Tibial artery (tissue), 4 donors: ENCODE measurements at places on chromosomes 4 and X.

DNA sequence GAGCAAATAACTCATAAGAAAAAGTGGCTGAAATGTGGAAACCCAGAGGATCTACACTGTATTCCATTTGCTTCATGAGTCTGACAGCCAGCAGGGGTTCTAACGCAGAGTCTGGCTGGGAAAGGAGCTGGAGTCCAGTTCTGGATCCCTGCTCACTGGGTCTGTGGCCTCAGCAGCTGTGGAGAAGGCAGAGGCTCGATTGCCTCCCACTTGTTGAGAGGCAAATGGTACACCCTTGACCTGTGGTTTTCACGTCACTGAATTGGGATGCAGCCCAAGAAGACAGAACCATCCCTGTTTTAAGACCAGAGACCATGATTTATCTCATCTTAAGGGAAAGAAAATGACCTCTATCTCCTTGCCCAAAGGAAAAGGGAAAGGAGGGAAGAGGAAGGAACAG is 147.0 kb upstream of the NOCT start:
- no peak for DNase-seq

GRCh38 chrX:9882669-9883446 is 84.3 kb upstream of the CLDN34 start:
- DNase-seq = no peak

GRCh38 chr4:141306331-141306730 is 85.6 kb downstream of the ZNF330 start:
- no peak for DNase-seq

DNA sequence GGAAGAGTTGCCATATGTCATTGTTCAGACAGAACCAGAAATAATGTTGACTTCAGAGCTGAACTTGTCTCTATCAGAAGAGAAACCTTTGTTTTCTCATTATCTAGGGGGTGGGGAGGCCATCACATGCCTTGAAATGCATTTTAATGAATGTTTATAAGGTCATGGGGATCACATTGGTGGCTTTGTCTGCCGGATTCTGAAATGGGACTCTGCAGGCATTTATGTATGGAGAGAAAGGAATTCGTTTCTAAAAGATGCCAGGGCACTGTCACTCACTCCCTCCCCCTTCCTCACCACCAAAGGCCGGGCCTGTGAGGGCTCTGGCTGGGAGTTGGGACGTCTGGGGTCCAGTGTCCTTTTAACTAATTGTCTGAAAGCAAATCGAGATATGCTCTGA is 102.2 kb downstream of the MAMLD1 start:
- no peak for DNase-seq

DNA sequence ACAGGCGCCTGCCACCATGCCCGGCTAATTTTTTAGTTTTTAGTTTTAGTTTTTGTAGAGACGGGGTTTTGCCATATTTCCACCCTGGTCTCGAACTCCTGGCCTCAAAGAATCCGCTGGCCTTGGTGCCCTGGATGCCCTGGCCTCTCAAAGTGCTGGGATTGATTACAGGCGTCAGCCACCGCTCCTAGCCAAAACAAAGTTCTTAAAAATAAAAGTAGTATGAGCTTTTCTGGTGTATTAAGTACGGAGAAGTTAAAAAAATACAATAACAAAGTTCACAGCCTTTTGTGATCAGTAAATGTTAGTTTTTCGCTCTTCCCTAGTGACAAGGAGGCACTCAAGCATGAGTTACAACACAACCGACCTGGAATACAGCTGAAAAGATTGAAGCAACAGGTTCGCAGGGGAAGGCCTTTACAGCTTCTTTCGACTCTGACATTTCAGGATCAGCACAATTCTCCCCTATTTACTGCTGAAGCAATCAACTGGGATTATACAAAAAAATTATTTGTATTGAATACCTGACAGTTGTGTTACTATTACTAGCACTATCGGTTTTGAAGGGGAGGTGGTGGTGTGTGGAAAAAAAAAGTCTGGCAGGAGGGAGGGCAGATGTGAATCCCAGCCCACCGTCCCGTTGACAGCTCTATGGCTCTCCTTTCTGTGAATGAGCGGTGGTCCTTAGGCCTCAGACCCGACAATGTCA is 893 bp upstream of the METAP1 start:
- DNase-seq = no peak

- no peak for DNase-seq
Observed at GRCh38 chrX:151821226-151821625, 86.7 kb downstream of the CNGA2 start.

- DNase-seq = no peak
Observed at GRCh38 chr4:1408418-1408817, 2.2 kb upstream of the NKX1-1 start.

- no peak for DNase-seq
Observed at GRCh38 chr4:65589331-65589730, 81.0 kb downstream of the EPHA5 start.

GRCh38 chrX:153537526-153538295 is 20.3 kb downstream of the ATP2B3 start:
- DNase-seq = no peak

DNA sequence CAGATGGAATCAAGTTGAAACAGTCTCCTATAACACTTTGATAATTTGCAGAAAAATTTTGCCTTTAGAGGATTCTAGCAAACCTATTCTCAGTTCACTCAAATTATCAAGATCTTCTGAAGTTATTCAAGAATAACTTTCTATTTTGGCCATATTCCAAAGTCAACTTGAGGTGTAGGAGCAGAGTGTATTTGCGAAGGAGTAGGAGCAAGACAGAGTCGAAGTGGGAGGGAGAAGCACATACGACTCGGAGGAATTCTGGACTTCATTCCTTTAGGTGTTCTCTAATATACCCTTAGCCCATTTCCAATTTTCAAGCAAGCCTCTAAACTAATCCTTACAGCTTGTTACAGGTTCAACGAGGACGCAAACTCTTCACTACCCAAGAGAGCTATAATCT is 252.9 kb downstream of the GPM6A start:
- DNase-seq = no peak

DNA sequence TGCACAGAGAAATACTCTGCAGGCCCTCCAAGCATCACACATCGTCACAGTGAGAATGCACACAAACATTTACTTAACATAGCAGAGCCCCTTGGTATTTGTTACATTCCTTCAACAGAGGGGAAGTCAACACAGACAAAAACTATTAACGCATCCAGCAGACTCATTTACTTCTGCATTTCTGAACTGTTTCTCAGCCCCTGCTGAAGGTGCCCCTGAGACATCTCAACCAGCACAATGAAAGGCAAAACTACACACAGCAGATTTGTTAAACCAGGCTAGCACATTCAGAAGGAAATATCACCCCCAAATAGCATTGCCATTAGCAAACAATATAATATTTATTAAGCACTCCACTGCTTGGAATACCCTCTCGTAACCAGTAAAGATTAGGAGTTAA is 367.0 kb downstream of the RAB28 start:
- no peak for DNase-seq

- DNase-seq = peak; percentile 34
Observed at GRCh38 chrX:1150569-1151347, 61.7 kb downstream of the CRLF2 start.

DNA sequence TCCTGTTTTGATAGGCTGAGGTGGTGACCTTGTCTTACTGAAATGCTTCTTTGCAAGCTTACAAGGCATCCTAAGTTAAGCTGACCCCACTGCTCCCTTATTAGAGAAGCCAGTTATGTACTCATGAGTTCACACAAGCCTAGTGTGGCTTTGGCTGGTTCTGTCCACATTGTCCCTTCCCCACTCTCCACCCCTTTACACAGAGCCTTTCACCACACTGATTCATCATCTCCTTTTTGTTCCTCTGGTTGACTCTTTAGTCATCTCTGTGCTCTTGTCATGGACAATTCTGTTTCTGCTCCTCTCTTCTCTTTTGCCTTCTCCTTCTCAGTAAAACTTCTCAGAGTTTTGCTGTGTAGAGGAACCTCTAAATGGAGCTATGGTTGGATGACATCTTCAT is 4.9 kb downstream of the CHRNA9 start:
- DNase-seq = no peak

- DNase-seq = no peak
Observed at GRCh38 chr4:157294575-157294974, 74.0 kb downstream of the GRIA2 start.

- DNase-seq = no peak
Observed at GRCh38 chr4:123018396-123018775, 96.0 kb upstream of the NUDT6 start.

- no peak for DNase-seq
Observed at GRCh38 chr4:174340714-174341113, 57.0 kb downstream of the CEP44 start.

DNA sequence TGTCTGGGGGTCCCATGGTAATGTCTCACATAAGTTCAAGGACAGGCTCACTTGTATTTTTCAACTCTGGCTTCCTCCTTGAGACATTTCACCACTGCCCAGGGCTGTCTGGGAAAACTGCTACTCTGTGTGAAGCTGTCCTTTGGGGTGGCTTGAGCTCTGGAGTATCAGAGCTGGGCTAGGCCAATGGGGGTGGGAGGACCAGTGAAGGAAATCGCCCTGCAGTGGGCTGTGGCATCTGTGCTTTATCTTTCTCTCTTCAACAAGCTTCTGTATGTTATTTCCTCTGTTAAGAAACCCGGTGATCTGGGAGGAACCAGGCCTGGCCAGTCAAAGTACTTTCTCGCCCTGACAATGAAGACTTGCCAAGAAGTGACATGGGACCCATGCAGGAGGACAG is 87.4 kb downstream of the SMIM20 start:
- no peak for DNase-seq

GRCh38 chr4:152417673-152418072 is 118.2 kb downstream of the FBXW7 start:
- DNase-seq = no peak

DNA sequence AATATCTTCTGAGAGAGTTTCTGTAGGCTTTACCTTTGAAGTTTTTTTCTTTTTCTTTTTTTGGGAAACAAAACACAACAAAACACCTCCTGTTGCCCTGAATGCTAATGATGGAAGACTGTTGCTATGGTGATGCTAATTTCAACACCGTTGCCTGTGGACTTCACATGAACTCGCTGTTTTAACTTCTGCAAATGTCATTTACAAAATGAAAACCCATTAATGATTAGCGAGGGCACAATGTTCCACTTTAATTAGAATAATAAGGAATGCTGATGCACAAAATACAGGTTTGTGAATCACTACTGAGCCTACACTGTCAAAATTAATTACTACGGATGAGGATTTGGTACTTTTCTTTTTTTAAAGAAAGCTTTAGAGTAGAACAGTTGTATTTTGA is 227.1 kb upstream of the FTHL17 start:
- no peak for DNase-seq

DNA sequence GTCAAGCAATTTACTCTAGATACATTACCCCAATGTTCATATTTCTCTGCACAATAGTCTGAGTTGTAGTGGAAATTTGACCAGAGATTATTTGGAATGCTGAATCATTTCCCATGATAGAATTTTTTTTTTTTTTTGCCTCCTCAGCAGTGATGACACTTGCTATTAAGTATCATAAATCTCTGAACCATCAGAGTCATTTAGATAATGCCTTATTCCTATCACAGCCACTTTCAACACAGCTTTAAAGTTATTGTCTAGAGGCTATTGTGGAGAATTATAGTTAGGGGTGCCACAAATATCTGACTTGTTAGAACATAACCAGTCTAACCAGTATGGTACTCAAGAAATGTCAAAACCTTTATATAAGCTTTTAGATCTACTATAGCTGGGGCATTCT is 79.8 kb downstream of the LCORL start:
- no peak for DNase-seq

DNA sequence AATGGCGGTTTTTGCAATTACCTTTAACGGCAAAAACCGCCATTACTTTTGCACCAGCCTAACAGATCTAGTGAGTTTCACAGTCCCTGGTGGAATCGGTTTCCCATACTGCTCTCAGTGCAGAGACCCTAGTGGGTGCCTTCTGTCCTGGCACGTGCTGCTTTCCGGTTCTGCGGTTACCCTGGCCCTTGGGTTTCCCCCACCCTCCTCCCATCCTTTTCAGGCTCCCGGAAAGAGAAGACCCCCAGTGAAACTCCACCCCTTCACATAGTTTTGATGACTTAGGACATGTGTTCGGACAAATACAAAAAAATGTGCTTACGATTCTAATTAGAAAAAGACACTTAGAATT is 36.9 kb downstream of the NLGN3 start:
- DNase-seq = no peak
